ENCODE measurements at places on chromosomes 1 and 21. TPM values are rescaled to one million over a fixed set of nuclear protein-coding genes. Genes with fewer than 3 reads are reported as not detected.

The FNDC5 gene
- total RNA-seq = not detected

The HTR1D gene
- total RNA-seq = 0.26 TPM

The SH2D1B gene
- 0.13 TPM for total RNA-seq

The S100A16 gene
- total RNA-seq = 886 TPM

The FCGR2B gene
- not detected for total RNA-seq

The MTARC1 gene
- 2.0 TPM for total RNA-seq

The RHCE gene
- total RNA-seq = 2.0 TPM

The CFAP45 gene
- total RNA-seq = 0.53 TPM

The OVAAL gene
- not detected for total RNA-seq

The FCRL2 gene
- total RNA-seq = not detected

The BRWD1 gene
- 71.6 TPM for total RNA-seq

The MTR gene
- total RNA-seq = 13.1 TPM

The ANKRD34A gene
- under 0.01 TPM for total RNA-seq

Measured in bronchial epithelial cell (primary cell).